ENCODE measurements at places on chromosomes 2 and 18.

GRCh38 chr2:62071760-62072680 is 123.9 kb upstream of the B3GNT2 start:
- DNase-seq = no peak
- H3K4me1 ChIP-seq = no peaks in the 10 kb centered on the region

DNA sequence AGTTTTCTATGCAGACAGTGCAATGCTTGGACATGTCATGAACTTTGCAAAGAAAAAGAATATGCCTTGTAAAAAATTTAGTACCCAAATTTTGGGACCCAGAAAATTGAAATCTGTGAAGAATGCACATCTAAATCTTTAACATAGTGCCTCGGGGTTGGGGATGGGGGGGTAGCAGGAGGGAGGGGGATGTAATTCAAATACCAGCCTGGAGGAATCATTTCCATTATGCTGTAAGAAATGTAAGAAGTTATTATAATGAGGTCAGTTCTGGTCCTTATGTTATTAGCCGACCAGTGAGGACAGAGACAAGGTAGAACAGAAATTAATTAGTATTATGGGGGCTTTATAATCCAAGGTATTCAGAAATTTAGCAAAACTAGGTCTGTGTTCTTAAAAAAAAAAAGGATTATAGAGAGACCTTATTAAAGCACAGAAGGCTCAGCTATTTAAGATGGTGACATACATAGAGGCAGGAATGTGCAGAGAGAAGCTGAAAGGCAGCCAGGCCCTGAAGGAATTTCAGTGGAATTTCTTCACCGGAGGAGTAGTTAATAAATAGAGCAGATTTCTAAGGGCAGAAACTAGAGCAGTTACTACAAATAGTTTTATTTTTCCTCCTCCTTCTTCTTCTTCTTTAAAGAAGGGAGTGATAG is 89.0 kb upstream of the RBMS1 start:
- DNase-seq = peak; percentile 28
- H3K27ac ChIP-seq = peak overlapping the region; percentile 61
- H3K36me3 ChIP-seq = no peaks in the 10 kb centered on the region
- no peaks in the 10 kb centered on the region for H3K27me3 ChIP-seq

- no peaks in the 10 kb centered on the region for H3K27me3 ChIP-seq
- no peaks in the 10 kb centered on the region for H3K36me3 ChIP-seq
- no peaks in the 10 kb centered on the region for H3K4me1 ChIP-seq
- peak overlapping the region; percentile 45 for H3K27ac ChIP-seq
- no peak for DNase-seq
Observed at GRCh38 chr2:233085037-233085838, 25.1 kb downstream of the INPP5D start.

- peaks cover 16% of the 10 kb centered on the region for H3K4me1 ChIP-seq
- H3K27ac ChIP-seq = peak overlapping the region; percentile 74
- no peaks in the 10 kb centered on the region for H3K27me3 ChIP-seq
- no peak for DNase-seq
- H3K36me3 ChIP-seq = no peaks in the 10 kb centered on the region
Observed at GRCh38 chr18:24078391-24078790, 60.5 kb upstream of the CABYR start.

GRCh38 chr18:11323359-11323819 is 174.0 kb upstream of the PIEZO2 start:
- no peaks in the 10 kb centered on the region for H3K4me1 ChIP-seq
- H3K27me3 ChIP-seq = no peaks in the 10 kb centered on the region
- no peaks in the 10 kb centered on the region for H3K36me3 ChIP-seq
- H3K27ac ChIP-seq = no peak overlapping the region
- H3K4me3 ChIP-seq = no peak overlapping the region

GRCh38 chr2:726169-726568 is 49.0 kb upstream of the TMEM18 start:
- no peak overlapping the region for H3K4me3 ChIP-seq
- DNase-seq = no peak
- no peaks in the 10 kb centered on the region for H3K4me1 ChIP-seq
- no peaks in the 10 kb centered on the region for H3K36me3 ChIP-seq
- H3K27ac ChIP-seq = no peak overlapping the region

- no peak overlapping the region for H3K27ac ChIP-seq
- H3K27me3 ChIP-seq = no peaks in the 10 kb centered on the region
- no peaks in the 10 kb centered on the region for H3K4me1 ChIP-seq
- H3K36me3 ChIP-seq = no peaks in the 10 kb centered on the region
- DNase-seq = no peak
Observed at GRCh38 chr18:63394954-63395353, 27.3 kb downstream of the VPS4B start.

DNA sequence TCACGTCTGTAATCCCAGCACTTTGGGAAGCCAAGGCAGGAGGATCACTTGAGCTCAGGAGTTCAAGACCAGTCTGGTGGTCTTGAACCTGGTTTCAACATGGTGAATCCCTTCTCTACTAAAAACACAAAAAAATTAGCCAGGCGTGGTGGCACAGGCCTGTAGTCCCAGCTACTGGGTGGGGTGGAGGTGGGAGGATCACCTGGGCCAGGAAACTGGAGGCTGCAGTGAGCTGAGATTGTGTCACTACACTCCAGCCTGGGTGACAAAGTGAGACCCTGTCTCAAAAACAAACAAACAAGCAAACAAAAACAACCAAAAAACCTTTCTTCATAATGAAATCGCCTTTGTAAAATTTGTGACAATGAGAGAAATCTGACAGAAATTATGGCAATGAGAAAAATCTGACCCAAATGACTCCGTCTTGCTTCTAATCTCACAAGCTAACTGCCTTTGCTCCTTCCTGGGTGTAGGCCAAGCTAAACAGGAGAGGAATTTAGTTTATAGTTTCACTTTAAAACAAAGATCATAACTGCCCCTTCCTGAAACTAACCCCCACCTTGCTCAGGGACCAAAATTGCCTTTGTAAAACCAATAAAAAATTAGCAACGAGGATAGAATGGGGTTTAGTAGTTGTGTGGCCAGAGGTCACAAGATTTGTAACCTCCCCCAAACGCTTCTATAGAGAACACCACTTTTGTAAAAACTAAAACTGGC is 60.7 kb upstream of the KIF5C start:
- no peak overlapping the region for H3K27ac ChIP-seq
- no peak overlapping the region for H3K4me3 ChIP-seq
- H3K27me3 ChIP-seq = no peaks in the 10 kb centered on the region
- DNase-seq = no peak

GRCh38 chr2:238117199-238118154 is 17.3 kb downstream of the ESPNL start:
- H3K4me1 ChIP-seq = no peaks in the 10 kb centered on the region
- H3K36me3 ChIP-seq = no peaks in the 10 kb centered on the region
- no peaks in the 10 kb centered on the region for H3K27me3 ChIP-seq
- H3K4me3 ChIP-seq = no peak overlapping the region
- no peak overlapping the region for H3K27ac ChIP-seq
- DNase-seq = no peak

DNA sequence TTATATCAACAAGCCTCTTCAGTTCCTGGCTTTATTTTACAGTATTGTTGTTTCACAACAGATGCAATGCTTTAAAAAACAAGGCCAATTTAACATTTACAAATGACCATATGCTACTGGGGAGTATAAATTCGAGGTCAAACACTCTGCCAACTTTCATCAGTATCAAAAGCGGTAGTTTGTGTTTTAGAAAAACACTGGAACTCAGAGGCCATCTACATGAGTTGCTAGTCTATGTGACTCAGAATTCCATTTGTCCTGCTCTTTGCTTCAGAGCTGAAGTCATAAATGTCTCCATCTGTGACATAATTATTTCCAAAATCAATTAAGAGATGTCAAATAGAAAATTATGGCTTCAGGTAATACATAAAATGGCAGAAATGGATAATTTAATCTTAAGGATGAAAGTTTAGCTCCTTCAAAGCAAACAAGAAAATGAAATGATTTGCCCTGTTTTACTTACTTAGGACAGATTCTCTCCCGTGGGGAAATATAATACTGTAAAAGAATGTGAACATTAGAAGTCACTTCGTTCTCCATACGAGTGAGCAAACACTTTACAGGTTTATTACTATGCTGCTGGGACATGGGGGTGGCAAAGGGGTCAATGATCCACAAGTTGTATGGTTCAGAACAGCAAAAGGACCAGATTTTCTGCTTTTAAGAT is 3.7 kb downstream of the MEX3C start:
- no peak overlapping the region for H3K4me3 ChIP-seq
- no peak for DNase-seq
- no peaks in the 10 kb centered on the region for H3K36me3 ChIP-seq
- H3K27ac ChIP-seq = peak overlapping the region; percentile 98

GRCh38 chr2:96287273-96287856 is 18.0 kb downstream of the SNRNP200 start:
- DNase-seq = no peak
- no peaks in the 10 kb centered on the region for H3K27me3 ChIP-seq
- no peak overlapping the region for H3K27ac ChIP-seq
- H3K36me3 ChIP-seq = no peaks in the 10 kb centered on the region
- H3K4me1 ChIP-seq = no peaks in the 10 kb centered on the region
- no peak overlapping the region for H3K4me3 ChIP-seq

DNA sequence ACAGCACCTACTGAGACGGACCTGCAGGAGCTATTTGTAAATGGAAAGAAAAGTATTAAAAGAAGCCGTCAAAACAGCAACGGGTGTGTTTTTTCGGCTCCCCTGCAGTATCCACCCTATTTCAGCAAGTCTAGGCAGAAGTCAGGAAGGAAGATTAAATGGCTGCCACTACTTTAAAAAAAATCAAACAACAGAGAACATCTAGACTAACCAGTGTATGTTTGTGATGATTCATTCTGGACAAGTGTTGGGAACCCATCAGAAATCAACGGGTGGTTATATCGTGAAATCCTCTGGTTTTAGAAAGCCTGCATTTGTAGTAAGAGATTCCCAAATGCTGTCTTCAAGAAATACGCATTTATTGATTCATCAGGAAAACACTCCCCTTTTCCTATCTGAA is 9.0 kb downstream of the PMAIP1 start:
- no peaks in the 10 kb centered on the region for H3K27me3 ChIP-seq
- H3K4me1 ChIP-seq = no peaks in the 10 kb centered on the region
- no peak overlapping the region for H3K4me3 ChIP-seq
- DNase-seq = no peak
- no peak overlapping the region for H3K27ac ChIP-seq

DNA sequence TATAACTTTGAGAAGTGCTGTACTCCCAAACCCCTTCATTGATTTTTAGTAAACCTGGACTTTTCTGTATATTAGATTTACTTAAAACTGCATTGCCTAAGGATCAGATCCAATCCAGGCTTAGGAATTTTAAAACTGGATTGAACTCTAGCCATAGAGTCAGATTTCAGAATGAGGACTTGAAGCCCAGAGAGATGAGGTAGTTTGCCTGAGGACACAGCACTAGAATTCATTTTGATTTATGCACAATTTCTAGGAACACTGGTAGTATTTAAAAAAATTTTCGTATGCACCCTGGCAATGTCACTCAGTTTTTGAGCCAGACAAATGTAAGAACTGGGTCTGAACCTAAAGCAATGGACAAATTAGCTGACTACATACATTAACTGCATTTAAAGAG is 144.9 kb downstream of the KCTD1 start:
- no peak overlapping the region for H3K27ac ChIP-seq
- no peak for DNase-seq
- H3K4me1 ChIP-seq = no peaks in the 10 kb centered on the region
- H3K27me3 ChIP-seq = no peaks in the 10 kb centered on the region
- H3K4me3 ChIP-seq = no peak overlapping the region

GRCh38 chr2:128922154-128922553 is 603.5 kb upstream of the HS6ST1 start:
- no peaks in the 10 kb centered on the region for H3K4me1 ChIP-seq
- no peak overlapping the region for H3K4me3 ChIP-seq
- no peaks in the 10 kb centered on the region for H3K36me3 ChIP-seq
- DNase-seq = no peak
- no peak overlapping the region for H3K27ac ChIP-seq
- H3K27me3 ChIP-seq = no peaks in the 10 kb centered on the region

- no peaks in the 10 kb centered on the region for H3K27me3 ChIP-seq
- no peak overlapping the region for H3K4me3 ChIP-seq
- no peak overlapping the region for H3K27ac ChIP-seq
- H3K36me3 ChIP-seq = no peaks in the 10 kb centered on the region
Observed at GRCh38 chr2:173359231-173359630, 4.6 kb downstream of the CDCA7 start.

GRCh38 chr2:158637357-158637756 is 157.8 kb upstream of the DAPL1 start:
- DNase-seq = no peak
- H3K4me3 ChIP-seq = no peak overlapping the region
- no peaks in the 10 kb centered on the region for H3K27me3 ChIP-seq
- H3K4me1 ChIP-seq = no peaks in the 10 kb centered on the region

DNA sequence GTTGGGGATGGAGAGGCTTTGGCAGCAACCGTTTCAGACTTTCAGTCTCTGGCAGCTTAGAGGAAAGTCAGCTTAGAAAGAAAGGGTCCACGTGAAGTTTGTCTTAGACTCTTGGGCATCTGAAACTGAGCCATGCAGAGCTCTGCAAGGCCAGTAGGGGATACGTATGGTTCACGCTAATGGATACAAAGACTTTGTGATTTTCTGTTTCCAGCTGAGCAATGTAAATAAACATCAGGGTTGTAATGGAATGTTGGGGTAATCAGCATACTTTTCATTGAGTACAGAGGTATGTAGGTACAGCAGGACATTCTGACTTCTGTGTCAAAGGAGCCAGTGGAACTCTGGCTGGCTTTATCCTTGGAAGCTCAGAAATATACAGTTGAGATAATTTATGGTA is 31.0 kb downstream of the RALB start:
- H3K4me3 ChIP-seq = no peak overlapping the region
- H3K36me3 ChIP-seq = no peaks in the 10 kb centered on the region
- H3K27ac ChIP-seq = no peak overlapping the region
- H3K27me3 ChIP-seq = no peaks in the 10 kb centered on the region
- DNase-seq = no peak

- no peak for DNase-seq
- H3K36me3 ChIP-seq = no peaks in the 10 kb centered on the region
- H3K27ac ChIP-seq = no peak overlapping the region
- H3K4me3 ChIP-seq = no peak overlapping the region
- no peaks in the 10 kb centered on the region for H3K4me1 ChIP-seq
- H3K27me3 ChIP-seq = no peaks in the 10 kb centered on the region
Observed at GRCh38 chr2:29699045-29699444, 222.3 kb downstream of the ALK start.

DNA sequence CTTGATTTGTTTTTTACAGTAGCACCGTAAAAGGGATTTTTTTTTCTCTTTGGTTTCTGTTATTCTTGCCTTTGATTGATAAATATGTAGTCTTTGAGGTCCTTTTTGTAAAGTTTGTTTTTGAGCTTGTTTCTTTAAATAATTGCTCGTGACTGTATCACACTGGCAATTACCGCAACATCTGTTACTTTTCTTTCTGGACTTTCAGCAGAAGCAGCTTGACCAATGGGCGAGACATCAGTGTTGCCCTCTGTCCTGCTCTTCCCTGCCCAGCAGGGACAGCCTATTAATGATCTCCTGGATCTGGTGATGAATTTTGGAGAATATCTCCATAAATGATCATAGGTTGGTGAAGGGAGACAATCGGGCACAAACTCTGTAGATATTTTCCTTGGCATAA is 74.9 kb downstream of the TDRD15 start:
- peak; percentile 50 for DNase-seq
- H3K4me1 ChIP-seq = no peaks in the 10 kb centered on the region
- H3K27ac ChIP-seq = no peak overlapping the region
- H3K36me3 ChIP-seq = no peaks in the 10 kb centered on the region

Measured in testis (tissue), 5 donors.